ENCODE measurements at places on chromosomes 3 and 15.

DNA sequence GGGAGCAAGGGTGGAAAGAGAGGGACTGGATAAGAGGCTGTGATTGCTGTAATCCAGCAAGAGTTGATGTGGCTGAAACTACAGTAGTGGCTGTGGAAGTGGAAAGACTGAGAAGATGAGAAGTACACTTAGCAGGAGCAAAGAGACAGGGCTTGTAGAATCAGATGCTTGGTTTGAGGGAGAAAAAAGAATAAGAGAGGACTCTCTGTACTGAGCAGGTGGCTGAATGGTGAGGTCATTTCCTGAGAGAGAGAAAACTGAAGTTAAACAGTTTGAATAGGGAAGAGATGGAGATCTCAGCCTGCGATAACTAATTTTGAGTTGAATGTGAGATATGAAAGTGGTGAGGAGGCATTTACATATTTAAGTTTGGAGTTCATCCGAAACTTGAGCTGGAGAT is 95.8 kb upstream of the SLC25A36 start:
- no peak for DNase-seq

GRCh38 chr3:127389913-127390312 is 102.1 kb upstream of the PRR20G start:
- no peak for DNase-seq

- DNase-seq, result no peak
Measured at GRCh38 chr3:4149296-4149695, 153.9 kb upstream of the SETMAR start.

DNA sequence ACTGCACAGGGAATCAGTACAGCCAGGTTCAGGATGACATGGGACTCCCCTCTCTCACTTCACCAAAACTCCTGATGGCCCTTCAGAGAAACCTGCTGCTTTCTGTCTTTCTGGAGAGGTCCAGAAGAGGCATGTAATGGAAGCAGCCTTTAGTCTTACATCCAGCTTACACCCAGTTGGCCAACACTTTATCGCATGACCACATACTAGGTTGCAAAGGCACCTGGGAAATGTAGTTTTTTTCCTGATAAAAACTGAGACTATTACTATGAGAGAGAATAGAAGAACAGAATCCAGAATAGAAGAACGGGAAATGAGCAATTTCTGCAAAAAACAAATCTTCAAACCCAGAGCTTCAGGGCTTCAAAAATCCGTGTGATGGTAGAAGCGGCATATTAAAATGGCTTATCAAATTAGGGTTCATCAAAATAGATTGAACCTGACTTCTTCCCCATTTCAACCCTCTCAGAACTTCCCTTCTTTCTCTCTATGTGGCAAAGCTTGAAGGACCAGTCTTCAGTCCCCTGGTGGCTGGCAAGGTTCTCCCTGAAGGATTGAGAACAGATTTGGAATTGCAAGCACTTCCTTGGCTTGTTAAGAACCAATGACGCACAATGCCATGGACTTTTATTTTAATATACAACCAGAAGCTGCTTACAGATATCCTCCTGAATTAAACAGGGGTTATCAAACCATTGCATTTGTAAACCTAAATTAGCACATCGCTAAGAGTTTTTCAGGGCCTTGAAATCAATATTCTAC is 34.4 kb downstream of the CORO2B start:
- DNase-seq, result no peak

GRCh38 chr15:56906766-56907165 is 11.7 kb upstream of the TCF12 start:
- no peak for DNase-seq

GRCh38 chr15:76626611-76627010 is 278.5 kb downstream of the SCAPER start:
- DNase-seq, result no peak

GRCh38 chr15:22888120-22888859 is 49.8 kb downstream of the NIPA2 start:
- no peak for DNase-seq

DNA sequence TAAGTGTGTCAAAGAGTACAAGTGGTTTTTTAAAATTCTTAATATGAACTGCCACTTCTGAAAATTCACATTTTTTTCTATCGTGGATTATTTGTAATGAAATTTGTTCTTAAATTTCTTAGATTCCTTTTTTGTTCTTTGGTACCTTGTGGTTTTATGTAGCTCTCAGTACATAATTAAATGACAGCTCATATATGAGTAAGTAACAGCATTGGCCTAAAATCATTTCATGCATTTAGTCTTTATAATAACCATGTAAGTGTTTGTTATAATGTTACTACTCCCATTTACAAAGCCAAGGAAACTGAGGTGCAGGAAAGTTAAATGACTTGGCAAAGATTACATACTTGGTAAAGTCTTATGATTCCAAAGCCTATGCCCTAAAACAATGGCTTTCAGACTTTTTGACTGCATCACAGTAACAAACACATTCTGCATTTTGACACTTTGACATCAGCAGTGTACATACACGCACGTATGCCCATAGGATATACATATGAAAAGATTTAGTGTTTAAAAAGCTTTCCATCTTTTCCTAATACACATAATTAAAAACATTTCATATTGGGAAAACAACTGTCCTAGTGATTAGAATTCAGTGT is 14.9 kb downstream of the SPRED1 start:
- no peak for DNase-seq

Measured in cortex of kidney (tissue), 1 donor.